RWPE1 (cell line): ENCODE measurements at places on chromosomes 16 and 17.

- no peak for DNase-seq
These were observed 321.9 kb upstream of the ZFHX3 start for GRCh38 chr16:73369851-73370250.

GRCh38 chr16:69932228-69932627 is 18.9 kb upstream of the CLEC18A start:
- no peak for DNase-seq

- DNase-seq: peak; percentile 96
These were observed 80.5 kb downstream of the MYH13 start for GRCh38 chr17:10292057-10292937.

DNA sequence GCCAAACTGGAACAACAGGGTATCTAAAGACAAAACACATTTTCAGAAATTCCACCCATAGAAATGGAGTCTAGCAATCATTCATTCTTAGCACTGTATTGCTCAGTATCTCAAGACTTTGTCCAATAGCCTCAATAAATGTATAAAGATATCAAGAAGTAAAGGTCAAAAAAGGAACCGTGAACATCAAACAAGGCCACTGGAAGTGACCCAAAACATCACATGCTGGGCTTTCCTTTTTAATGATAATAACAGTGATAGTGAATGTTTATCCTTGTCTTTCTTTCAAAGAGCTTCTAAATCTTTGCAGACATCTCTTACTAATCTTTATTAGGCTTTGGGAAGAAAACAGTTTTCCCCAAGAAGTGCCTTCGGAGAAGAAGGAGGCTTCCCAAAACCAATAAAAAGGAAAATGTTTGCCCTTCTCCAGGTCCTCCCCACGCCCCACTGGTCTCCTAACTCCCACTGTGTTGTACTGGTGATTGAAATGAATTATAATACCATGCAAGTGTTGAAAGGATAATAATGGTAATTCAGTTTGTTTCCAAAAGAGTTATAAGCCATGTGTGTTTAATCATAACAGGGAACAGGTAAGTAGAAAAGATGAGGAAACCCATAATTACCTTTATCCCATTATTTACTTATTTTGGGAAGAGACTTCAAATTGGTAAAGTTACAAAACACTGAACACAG is 18.6 kb downstream of the RNF43 start:
- no peak for DNase-seq

DNA sequence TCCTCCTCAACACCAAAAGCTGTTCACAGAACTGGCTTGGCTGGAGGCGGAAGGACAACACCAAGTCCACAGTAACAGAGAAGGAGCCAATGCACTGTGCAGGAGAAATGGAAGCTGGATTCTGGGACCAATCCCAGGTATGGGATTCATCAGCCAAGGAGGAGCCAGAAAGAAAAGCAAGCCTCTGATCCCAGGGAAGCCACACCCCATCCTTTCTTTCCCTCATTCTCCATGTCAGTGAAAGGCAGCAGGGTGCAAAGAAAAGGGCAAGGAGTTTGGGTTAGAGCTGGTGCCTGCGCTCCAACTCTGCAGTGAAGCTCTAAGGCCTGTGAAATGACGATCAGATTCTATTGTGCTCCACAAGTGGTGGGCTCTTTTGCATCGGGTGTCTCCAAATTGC is 11.0 kb downstream of the DCAKD start:
- DNase-seq: no peak

- DNase-seq: no peak
These were observed 6.5 kb upstream of the CCL2 start for GRCh38 chr17:34248511-34249024.

- DNase-seq: peak; percentile 14
These were observed 128.0 kb downstream of the RAP1GAP2 start for GRCh38 chr17:2924211-2924610.

DNA sequence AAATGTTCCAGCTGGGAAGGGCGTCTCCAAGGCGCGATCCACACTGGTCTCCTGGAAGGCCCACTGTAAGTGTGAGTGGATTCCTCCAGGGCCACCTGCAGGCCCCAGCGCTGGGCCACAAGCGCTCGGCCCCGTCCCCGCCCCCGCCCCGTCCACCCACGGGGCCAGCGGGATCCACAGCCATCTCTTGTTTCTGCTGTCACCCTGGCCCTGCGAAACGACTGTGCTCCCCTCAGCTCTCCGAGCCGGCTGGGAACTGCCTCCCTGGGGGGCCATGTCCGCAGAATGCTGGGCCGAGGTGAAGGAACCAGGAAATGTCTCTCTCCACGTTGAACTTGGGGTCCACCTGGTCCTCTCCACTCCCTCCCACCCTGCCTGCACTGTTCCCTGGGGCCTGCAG is 1955.2 kb downstream of the TP53TG3F start:
- no peak for DNase-seq

- no peak for DNase-seq
These were observed 30.0 kb downstream of the EEF2K start for GRCh38 chr16:22235839-22236745.

GRCh38 chr16:46739934-46740333 is 8.2 kb downstream of the MYLK3 start:
- DNase-seq: no peak

- DNase-seq: no peak
These were observed 996 bp downstream of the SLC25A10 start for GRCh38 chr17:81713004-81713555.
